ENCODE measurements at places on chromosomes 1 and 21.

- no peak for DNase-seq
Observed at GRCh38 chr1:213484333-213484732, 433.3 kb downstream of the RPS6KC1 start.

DNA sequence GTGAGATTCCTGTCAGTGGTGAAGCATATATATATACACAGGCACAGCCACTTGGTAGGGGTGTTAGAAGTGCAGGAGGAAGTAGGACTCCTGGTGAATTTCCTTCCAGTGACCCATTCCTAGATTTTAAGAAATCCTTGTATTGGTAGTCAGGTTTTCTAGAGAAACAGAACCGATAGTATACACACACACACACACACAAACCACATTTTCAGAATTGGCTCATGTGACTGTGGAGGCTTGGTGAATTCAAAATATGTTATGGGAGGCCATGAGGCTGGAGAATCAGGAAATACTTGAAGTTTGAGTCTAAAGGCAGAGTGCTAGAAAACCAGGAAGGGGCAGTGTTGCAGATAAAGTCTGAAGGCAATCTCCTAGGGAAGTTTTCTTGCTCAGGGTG, 114.2 kb downstream of the FCRL5 start:
- DNase-seq: no peak

- no peak for DNase-seq
Observed at GRCh38 chr1:160829766-160830165, 32.9 kb downstream of the CD244 start.

- DNase-seq: no peak
Observed at GRCh38 chr1:34771573-34772371, 9.2 kb upstream of the GJB3 start.

DNA sequence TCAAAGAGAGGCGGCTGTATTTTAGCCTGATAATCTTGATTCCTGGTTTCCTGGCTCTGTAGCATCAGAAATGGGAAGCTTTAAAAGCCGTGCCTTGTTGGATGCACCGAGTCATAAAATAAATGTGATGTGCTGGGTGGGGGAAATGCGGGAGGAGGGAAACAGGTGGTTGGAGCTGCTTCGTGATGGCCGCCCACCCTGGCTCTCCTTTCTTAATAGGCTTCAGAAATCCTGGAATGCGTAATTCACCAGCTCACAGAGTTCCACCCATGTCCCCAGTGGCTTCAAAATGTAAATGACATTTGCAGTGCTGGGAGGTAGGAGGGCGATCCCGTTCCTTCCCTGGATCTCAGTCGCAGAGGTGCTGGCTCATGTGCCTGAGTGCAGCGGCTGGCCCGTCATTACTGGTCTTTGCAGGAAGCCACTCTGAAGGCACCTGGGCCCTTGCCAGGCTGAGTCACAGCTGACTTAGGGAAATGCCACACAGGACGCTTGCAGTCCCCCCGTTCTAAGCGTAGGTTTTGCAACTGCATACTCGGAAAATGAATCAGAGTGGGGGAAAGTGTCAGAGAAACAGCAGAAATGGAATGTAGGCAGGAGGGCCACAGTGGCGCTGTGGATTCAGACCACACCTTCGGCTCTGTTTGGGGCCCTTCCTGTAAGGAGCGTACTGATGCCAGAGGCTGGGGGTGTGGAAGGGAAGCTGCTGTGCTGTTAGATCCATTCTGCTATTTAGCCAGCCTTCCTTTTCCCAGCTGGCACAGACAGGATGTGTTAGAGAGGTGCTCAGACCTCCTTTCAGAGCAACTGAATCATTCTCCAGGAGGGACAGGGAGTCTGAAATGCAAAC, 37.6 kb downstream of the GALNT2 start:
- peak; percentile 96 for DNase-seq

DNA sequence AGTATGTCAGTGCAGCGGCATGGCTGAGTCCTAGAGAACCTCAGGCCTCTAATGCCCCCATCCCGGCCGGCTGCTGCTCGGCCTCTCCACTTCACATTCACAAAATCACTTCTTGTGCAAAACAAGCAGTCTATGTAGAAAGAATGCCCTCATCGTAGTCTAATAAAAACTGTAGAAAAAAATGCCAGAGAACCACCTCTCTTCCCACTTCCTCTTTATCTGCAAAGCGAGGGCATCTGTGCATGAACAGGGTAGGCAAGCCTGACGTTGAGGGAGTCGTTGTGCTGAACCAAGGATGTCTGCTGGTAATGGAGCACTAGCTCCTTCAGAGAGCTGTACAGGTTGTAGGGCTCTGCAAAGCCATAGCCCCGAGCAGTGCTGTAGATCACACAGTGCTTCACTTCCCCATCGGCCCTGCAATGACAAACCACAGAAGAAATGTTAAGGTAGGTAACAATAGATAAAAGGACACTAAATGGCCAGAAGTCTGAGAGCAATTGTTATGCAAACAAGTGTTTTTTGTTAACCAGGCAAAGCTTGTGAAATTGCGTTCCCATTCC, 88.9 kb downstream of the PIK3R3 start:
- DNase-seq: no peak

GRCh38 chr1:10304295-10304694, 93.9 kb downstream of the KIF1B start:
- no peak for DNase-seq

DNA sequence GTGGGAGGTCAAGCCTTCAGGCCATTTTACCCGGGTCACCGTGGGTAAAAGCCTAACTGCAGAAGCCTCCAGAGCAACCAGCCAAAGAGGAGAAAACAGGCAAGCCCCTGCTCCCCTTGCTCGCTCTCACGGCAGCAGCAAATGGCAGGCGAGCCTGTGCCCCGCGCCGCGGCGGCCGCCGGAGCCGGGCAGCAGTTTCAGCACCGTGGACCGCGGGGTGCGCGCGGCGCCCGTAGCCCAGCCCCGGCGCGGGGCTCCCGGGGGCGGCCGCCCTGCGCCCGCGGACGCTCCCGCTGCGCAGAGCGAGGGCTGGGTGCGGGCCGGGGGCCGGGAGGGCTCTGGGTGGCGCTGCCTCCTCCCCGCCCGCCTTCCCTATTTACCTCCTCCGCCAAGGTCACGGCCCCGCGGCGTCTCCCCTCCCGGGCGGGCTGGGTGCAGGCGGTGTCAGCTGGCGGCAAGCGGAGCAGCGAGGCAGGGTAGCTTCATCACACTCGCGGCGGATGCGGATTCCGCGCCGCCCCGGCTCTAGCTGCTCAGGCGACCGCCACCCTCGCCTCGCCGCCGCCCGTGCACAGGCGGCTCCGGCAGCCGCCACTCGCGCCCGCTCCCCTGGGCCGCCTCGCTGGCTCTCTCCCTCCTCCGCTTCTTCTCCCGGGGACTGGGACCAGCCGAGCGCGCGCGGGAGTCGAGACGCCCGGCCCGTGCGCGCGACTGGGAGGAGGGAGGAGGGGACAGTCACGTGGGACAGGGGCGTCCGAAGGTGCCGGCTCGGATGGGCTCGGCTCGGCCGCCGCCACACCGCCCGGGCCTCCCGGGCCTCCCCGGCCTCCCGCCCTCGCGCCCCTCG, at the start of gene RGS7:
RGS7 (minus strand) TSS at position 687 of the 847 bp plus-strand sequence.
- peak; percentile 97 for DNase-seq

DNA sequence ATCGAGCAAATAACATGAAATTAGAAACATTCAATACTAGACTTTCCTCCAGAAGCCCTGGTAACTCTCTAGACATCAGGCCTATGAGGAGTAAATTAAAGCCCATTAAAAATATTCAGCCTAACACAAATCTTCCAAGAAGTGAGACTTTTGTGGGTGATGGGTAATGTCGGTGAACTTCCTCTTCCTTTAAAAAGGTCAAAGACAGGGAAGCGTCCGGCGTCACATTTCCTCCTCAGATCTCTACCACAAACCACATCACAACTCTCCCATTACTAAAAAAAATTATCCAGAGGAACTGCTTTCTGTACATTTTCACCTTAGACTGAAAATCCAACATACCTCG, 1.4 kb downstream of the EIF4G3 start:
- peak; percentile 31 for DNase-seq

DNA sequence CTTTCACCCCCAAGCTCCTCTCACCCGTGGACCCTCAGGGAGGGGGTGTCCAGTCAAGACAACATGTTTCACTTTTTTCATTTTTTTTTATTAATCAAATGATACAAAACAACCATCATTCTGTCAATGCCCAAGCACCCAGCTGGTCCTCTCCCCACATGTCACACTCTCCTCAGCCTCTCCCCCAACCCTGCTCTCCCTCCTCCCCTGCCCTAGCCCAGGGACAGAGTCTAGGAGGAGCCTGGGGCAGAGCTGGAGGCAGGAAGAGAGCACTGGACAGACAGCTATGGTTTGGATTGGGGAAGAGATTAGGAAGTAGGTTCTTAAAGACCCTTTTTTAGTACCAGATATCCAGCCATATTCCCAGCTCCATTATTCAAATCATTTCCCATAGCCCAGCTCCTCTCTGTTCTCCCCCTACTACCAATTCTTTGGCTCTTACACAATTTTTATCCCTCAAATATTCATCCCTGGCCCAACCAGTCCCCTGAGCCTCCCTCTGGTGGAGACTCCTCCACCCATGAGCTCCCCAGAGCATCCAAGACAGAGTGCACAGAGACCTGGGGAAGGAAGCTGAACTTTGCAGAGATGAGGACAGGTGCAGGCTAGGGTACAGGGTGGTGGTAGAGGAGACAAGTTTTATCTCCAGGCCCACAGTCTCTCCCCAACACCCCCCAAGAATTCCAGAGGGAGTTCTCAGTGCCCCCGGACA, 1.4 kb upstream of the S100A16 start:
- peak; percentile 63 for DNase-seq

GRCh38 chr21:18354947-18355346, 48.6 kb downstream of the TMPRSS15 start:
- DNase-seq: no peak

DNA sequence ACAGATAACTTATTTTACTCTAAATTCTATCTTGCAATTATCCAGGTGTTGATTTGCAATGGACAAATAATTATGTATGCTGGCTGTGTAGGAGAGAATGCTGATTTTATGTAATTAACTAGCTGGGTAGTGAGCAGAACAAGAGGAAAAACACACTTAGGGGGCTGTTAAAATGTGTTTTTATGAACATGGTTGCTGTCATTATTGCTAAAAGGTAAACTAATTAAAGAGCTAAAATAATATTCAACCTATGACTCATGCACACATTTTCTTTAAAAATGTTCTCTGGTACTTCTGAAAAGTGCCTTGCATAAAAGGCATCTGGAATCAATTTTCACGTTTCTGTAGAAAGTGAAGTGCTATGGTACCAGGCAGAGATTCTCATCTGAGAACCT, 192.8 kb upstream of the C8B start:
- DNase-seq: no peak

GRCh38 chr1:104768466-104768865, 1018.8 kb downstream of the AMY1C start:
- DNase-seq: no peak

GRCh38 chr1:26102119-26102518, 9.5 kb upstream of the PDIK1L start:
- peak; percentile 18 for DNase-seq

- no peak for DNase-seq
Observed at GRCh38 chr1:201116091-201116490, 3.9 kb upstream of the CACNA1S start.

- no peak for DNase-seq
Observed at GRCh38 chr21:17460094-17460493, 52.7 kb upstream of the CXADR start.

- no peak for DNase-seq
Observed at GRCh38 chr1:53286955-53287354, 40.9 kb downstream of the LRP8 start.

DNA sequence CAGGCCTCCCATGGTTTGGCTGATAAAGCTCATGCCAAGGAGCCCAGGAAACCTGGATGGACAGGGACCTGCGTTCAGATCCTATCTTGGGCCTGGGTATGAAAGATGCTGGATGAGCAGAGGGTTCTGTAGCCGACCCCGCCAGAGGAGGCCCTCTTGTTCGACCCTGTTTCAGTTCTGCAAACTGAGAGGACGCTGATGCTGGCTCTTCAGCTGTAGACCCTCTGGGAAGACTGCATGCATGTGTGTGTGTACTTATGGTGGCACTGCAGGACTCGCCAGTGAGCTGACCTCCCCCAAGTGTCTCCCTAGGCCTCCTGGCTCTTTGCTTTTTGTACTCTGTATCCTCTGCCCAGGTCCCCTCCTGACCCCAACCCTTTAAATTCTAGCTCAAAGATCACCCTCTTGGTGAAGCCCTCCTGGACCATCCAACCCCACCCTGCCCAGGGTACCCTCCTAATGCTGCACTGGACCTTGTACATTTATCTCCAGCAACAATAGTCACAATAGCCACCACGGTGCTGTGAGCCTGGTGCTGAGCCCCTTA, 1.6 kb downstream of the EPS8L3 start:
- DNase-seq: peak; percentile 68

DNA sequence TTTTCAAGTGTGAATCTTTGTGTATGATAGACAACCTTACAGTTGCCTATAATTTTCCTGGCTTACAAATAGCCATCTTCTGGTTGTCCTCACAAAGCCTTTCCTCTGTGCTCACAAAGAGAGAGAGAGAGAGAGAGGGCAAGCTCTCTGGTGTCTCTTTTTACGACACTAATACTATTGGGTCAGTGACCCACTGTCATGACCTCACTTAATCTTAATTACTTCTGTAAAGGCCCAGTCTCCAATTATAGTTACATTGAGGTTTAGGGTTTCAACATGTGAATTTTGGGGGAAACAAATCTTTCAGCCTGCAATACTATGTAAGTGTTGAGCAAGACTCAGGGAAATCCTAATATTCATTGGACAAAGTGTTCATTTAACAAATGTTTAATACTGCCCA, 167.4 kb upstream of the COL11A1 start:
- no peak for DNase-seq

DNA sequence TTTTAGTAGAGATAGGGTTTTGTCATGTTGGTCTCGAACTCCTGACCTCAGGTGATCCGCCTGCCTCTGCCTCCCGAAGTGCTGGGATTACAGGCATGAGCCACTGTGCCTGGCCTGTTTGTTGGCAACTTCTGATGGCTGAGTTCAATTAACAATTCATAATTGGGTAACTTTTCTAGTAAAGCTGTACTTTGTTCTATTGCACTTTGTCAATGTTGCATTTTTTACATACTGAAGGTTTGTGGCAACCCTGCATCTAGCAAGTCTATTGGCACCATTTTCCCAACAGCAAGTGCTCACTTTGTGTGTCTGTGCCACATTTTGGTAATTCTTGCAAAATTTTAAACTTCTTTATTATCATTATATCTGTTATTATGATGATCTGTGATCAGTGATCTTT, 64.5 kb upstream of the USP24 start:
- DNase-seq: no peak

GRCh38 chr1:94038511-94038910, 82.4 kb downstream of the ABCA4 start:
- DNase-seq: no peak

- DNase-seq: no peak
Observed at GRCh38 chr1:73781251-73781650, 416.7 kb downstream of the LRRIQ3 start.

GRCh38 chr1:228457017-228457395, 30.2 kb upstream of the RNF187 start:
- DNase-seq: no peak

All from osteoblast (primary cell).